Occipital lobe (tissue), 3 donors: ENCODE measurements at places on chromosomes 6 and 20. TPM values are rescaled to one million over a fixed set of nuclear protein-coding genes. Genes with fewer than 3 reads are reported as not detected.

GRCh38 chr20:61745397-61746146 lies 320.1 kb downstream of the TAF4 start:
- DNase-seq, result no peak

DNA sequence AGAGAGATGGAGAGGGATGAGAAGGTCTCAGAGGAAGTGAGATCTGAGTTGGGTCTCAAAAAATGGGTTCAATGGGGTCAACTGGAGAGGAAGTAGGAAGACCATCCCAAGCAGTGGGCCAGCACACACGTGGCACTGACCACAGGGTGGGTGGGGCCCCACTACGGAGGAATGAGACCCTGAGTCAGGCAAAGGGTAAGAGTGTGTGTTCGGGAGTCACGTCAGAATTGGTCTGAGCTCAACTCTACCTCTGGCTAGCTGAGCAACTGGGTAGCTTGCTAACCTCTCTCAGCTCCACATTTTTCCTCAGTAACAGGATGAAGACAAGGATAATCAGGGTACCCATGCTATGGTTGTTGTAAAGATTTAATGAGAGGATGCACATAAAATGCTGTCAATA lies 79.0 kb downstream of the TRERF1 start:
- DNase-seq, result no peak

DNA sequence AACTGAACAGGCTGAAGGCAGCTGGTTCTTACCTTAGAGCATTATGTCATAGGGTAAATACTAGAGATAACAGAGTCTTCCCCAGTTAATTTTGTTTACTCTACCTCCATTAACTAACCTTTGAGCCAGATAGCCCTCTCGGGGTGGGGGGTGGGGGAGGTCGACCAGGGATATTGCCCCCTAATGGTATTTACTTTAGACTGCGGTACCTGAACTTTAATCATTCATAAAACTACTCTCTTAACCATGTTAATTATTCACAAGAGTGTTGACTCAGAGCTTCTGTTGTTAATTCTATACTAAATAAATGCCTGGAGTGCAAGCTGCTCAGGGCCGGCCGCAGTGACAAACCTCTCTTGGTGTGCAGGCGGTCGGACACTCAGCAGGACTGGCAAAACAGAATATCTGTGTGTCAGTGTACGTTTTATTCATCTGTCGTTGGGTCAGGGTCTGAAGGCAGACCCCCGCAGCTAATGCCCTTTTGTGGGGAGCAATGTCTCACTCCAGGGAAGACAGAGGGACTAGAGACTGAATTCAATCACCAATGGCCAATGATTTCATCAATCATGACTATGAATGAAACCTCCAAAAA lies 152.4 kb upstream of the COL21A1 start:
- DNase-seq, result no peak

GRCh38 chr6:105880030-105880492 lies 206.1 kb upstream of the PRDM1 start:
- no peak for DNase-seq

GRCh38 chr6:133779916-133780695 lies 108.8 kb upstream of the TCF21 start:
- no peak for DNase-seq

- DNase-seq, result no peak
These were observed 126.9 kb downstream of the DHX35 start for GRCh38 chr20:39089029-39089428.

GRCh38 chr20:24378661-24379483 lies 90.6 kb upstream of the SYNDIG1 start:
- DNase-seq, result no peak

DNA sequence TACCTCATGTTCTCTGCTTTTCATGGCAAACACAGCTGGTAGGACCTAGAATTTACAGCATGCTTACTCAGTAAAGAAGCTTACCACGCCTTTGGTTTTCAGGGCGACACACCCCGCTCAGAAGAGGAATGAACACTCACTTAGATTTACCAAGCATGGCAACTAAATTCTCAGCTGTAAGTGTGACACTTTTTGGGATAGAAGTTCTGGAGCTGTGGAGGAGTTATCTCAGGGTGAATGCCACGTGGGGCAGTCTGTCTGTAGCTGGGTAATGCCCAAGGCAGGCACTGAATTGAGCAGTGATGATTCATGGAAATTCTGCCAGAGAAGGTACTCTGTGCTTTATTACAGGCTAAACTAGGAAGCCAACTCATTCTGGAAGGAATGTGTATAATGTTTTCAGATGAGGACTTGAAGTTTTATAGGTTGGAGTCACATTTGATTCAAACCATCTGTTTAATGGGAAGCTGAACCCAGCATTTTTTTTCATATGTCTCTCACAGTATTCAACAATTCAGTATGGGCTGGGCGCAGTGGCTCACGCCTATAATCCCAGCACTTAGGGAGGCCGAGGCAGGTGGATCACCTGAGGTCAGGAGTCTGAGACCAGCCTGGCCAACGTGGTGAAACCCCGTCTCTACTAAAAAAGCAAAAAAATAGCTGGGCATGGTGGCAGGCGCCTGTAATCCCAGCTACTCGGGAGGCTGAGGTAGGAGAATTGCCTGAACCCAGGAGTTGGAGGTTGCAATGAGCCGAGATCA lies 3.5 kb upstream of the PRIM2 start:
- DNase-seq, result no peak

GRCh38 chr6:157530126-157530525 lies 149.1 kb downstream of the ZDHHC14 start:
- no peak for DNase-seq

DNA sequence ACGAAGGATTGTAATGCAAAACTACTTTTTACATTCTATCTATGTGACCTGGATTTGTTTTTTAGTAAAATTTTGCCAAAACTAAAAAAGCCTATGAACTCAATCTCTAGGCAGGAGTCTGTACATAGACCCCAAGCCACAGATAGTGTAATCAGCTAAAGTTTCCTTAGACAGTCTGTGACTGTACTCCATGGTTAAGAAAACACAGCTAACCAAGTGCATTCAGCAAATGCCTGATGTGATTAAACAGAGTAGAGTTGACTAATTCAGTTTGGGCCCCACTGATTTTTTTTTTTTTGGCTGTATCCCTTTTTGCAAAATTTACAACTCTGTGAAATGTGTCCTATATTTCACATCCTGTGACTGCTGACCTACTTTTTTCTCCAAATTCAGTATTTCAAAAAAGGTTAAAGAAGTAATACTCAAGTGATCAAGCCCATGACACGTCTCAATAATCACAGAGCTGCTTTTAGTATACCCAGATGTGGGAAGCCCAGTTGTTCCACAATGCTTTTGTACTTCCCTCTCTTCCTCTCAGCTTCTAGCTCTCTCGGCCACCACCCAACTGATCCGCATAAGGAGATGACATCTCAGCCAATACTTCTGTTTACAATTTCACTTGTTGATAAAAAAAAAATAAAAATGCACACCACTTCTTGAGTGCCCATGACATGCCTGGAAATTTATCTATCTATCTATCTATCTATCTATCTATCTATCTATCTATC lies 108.8 kb upstream of the TBX18 start:
- no peak for DNase-seq

The CALHM6 gene
- total RNA-seq, result 2.7 TPM

The THBD gene
- 0.94 TPM for total RNA-seq

The SLC35A1 gene
- 27.1 TPM for total RNA-seq

The MICB gene
- total RNA-seq, result 0.47 TPM
